Activated CD4-positive, alpha-beta T cell treated with anti-CD3 and anti-CD28 coated beads, Interleukin-2, amount 50 U/mL, for 24 hours (primary cell): ENCODE measurements at places on chromosomes 11 and 22.

- no peak for DNase-seq
These were observed 7.2 kb upstream of the TRABD start for GRCh38 chr22:50178471-50178864.

DNA sequence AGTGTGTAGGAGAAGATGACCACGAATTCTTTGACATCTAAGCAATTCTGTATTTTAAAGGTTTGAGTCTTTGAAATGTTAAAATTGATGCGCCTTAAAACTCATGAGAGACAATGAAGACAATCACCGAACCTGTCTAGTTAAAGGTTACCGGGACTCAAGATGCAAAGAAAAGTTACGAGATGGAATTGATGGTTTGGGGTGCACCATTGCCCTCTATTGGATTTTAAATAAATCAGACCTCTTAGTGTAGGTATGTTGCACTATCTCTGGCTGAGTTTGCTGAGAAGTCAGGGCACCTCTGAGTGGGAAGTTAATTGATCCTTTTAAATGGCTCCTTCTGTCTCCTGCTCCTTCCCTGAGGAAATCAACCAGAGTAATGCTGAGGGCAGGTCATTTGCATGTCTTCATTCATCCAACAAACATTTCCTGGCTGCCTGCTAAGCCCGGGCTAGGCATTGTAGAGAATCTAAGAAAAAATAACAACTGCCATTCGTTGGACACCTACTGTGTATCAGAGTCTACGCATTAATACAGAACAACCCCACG lies 19.4 kb upstream of the TMA7B start:
- DNase-seq: no peak

- DNase-seq: no peak
These were observed 33.0 kb upstream of the DBX1 start for GRCh38 chr11:20193307-20193706.

- DNase-seq: no peak
These were observed 38.9 kb upstream of the LUZP2 start for GRCh38 chr11:24457985-24458384.

- DNase-seq: no peak
These were observed 27.6 kb upstream of the HMOX1 start for GRCh38 chr22:35353318-35353717.

GRCh38 chr11:26823963-26824362 lies 102.1 kb upstream of the SLC5A12 start:
- DNase-seq: no peak

GRCh38 chr11:95154514-95154913 lies 64.9 kb downstream of the ENDOD1 start:
- DNase-seq: peak; percentile 54

DNA sequence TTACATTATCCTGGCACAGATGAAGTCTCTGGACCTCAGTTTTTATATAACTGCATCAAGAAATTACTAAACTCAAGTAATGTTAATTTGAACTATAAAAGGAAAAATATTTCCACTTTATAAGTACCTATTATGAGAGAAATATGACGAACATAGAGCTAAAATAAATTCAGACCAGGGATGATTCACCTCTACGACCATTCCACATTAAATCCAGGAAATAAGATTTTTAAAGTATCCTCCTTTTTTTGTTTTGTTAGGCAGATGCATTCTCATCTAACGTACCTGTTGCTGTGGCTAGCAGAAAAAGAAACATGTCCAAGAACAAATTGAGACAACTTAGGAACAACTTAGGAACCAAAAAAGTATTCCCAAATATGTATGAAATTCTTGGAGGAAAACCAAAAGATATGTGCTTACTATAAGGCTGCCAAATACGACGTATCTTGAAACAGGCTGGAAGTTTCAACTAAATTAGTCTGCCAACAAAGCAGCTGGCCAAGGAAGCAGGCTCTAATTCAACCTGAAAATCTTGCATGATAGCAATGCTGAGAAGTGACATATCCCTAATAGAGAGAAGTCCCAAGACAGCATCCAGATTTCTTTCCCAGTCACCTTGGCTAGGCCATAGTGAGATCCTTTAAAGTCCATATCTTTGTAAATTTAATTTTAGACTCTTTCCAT lies 15.7 kb downstream of the SPTY2D1 start:
- DNase-seq: no peak

DNA sequence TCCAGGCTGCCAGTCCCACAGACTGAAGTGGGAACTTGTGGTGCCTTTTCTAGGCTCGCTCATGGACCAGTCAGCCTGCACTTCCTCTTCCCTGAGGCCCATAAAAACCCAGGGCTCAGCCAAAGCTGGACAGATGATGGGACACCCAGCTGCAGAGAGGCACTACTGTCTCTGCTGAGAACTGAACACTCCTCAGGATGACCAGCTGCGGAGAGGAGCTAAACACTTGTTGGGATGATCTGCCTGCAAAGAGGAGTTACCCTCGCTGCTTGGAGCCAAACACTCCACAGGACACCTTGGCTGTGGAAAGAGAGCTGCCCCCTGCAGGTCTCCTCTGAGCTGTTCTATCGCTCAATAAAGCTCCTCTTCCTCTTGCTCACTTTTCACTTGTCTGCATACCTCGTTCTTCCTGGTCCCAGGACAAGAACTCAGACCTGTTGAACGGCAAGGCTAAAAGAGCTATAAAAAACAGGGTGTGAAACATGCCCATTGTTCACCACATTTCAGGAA lies 465.5 kb downstream of the GUCY1A2 start:
- no peak for DNase-seq

GRCh38 chr11:125372088-125372487 lies 124.0 kb downstream of the FEZ1 start:
- DNase-seq: no peak

GRCh38 chr11:1397146-1397861 lies 7.6 kb downstream of the BRSK2 start:
- DNase-seq: no peak

- DNase-seq: no peak
These were observed 21.5 kb upstream of the SCARF2 start for GRCh38 chr22:20459152-20459542.

GRCh38 chr22:30279046-30279788 lies 10.1 kb downstream of the CASTOR1 start:
- no peak for DNase-seq

DNA sequence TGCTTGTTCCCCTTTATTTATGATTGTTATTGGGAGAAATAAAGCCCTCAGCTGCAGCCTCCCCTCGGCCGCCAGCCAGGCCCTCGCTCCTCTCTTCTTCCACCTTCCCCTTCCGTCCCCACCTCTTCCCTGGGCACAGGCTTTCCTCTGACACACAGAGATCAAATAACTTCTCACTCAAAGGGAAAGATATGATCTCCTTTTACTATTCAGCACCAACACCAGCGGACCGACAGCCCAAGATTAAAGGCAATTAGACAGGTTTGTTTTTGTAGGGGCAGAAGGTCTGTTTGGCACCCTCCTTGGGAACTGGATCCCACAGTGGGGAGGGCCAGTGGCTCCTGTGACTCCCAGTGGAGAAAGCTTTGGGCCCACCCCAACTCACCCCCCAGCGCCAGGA lies 23.0 kb downstream of the NECTIN1 start:
- DNase-seq: no peak

DNA sequence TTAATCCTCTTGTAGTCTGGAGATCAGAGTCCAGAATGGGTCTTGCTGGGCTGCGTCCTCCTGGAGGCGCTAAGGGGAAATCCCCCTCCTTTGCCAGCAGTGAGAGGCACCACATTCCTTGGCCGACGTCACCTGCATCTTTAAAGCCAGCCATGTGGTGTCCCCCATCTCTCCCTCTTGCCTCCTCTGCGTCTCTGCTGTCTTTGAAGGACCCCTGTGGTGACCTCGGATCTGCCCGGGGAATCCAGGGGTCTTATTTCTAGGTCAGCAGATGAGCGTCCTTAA lies 27.2 kb upstream of the PARVB start:
- no peak for DNase-seq

GRCh38 chr11:114799476-114799875 lies 121.1 kb downstream of the NXPE2 start:
- no peak for DNase-seq

DNA sequence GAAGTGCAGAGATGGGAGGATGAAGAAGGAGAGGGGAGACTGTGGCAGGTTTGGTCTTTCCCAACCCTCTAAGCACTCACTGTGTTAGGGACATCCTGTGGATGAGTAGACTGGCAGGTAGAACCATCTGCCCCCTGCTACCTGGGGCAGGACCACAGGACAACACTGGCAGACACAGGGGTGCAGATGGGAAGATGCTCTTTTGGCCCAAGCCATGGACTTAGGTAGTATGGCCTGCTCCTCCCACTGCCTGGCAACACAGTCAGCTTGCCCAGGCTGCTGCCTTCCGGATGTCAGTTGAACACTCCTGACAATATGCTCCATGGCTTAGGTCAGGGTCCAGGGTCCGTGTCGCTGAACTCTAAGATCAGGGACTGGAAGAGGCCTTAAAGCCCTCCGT lies 140.7 kb upstream of the NAV2 start:
- no peak for DNase-seq

GRCh38 chr11:135036488-135037297 lies 624.7 kb upstream of the B3GAT1 start:
- DNase-seq: no peak

DNA sequence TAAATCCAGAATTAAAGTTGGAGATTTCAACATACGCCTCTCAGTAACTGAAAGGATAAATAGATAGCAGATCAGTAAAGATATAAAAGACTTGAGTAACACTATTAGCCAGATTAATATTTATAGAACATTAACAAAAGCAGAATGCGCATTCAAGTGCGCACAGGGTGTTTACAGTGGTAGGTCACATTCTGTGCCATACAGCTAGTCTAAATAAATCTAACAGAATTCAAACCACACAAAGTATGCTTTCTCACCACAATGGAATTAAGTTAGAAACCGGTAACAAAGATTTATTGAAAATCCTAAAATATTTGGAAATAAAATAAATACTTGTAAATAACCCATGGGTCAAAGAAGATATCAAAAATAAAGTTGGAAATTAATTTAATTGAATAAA lies 341.0 kb downstream of the DYNC2H1 start:
- no peak for DNase-seq

- no peak for DNase-seq
These were observed 35.7 kb upstream of the CLDN5 start for GRCh38 chr22:19559956-19560355.

GRCh38 chr11:18063862-18064434 lies 17.9 kb upstream of the TPH1 start:
- no peak for DNase-seq

DNA sequence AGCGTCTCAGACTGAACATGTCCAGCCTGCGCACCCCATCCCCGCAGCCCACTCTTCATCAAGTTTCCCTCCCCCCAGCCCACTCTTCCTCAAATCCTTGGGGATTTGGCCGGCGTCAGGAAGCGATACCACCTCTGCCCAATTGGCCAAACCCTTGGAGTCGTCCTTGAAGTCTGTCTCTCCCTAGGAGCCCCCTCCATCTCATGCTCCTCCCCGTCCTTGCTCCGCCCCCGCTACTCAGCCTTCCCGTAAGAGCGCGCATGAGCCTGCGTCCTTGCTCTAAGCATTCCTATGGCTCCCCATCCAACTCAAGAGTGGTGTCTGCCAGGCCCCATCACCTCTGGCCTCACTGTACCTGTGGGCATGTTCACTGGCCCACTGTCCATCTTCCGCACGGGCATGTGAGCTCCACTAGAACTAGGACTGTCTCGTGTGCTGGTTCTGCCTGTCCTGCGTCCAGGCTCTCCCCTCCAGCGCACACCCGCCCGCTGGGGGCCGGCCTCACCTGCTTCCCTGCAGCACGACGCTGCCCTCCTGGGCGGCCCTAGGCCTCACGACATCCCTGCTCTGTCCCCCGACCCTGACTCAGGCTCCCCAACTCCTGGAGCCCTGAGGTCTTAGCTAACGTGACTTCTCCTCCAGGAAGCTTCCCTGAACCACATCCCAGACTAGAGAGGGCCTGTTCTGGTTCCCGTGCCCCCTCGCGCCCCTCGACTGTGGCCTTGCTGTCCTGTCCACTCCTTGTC lies 30.5 kb upstream of the TTLL12 start:
- no peak for DNase-seq

DNA sequence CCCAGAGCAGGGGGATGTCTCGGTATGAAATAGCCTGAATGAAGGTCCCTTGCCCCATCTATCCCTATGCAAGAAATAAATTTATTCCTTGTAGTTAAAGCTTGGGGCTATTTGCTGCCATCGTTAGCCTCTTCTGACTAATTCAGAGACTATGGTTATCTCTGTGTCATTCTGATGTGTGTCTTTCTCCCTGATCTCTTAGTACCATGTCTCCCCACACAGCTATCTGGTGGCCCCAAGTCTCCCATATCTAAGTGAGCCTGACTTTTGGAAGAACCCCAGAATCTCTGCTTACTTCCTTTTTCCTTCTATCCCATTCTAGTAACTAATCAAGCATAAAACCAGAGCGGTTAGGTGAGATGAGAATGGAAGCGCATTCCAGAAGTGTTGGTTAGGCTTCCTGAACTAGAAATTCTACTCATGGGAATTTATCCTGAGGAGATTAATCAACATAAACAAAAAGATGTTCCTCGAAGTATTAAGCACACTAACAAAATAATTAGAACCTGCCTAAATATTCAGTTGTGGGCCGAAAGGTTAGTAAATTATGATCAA lies 71.4 kb upstream of the BMAL1 start:
- no peak for DNase-seq

GRCh38 chr11:45924036-45924915 lies 1.8 kb downstream of the LARGE2 start:
- DNase-seq: no peak

- no peak for DNase-seq
These were observed at the start of gene FAT3 for GRCh38 chr11:92224407-92225124. TSS of gene FAT3 (plus strand) at chr11:92224818. CDS start at chr11:92352113, 127,295 bp downstream.

DNA sequence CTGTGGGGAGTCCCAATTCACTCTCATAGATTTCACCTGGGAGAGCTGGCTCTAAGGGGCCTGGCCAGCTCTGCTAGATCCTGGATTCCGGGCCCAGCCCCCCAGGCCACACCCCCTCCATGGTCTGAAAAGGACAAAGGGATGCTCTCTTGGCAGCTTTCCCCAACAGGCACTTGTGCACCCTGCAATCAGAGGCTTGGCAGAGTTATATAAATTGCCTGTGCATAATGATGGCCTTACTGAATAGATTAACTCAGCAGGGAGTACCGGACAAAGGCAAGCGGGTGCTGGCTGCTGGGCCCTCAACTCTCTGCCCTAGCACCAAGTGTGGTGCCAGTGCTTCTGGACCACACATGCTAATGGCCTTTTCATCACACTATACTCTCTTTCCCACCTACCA lies 461.6 kb downstream of the BUD13 start:
- no peak for DNase-seq

DNA sequence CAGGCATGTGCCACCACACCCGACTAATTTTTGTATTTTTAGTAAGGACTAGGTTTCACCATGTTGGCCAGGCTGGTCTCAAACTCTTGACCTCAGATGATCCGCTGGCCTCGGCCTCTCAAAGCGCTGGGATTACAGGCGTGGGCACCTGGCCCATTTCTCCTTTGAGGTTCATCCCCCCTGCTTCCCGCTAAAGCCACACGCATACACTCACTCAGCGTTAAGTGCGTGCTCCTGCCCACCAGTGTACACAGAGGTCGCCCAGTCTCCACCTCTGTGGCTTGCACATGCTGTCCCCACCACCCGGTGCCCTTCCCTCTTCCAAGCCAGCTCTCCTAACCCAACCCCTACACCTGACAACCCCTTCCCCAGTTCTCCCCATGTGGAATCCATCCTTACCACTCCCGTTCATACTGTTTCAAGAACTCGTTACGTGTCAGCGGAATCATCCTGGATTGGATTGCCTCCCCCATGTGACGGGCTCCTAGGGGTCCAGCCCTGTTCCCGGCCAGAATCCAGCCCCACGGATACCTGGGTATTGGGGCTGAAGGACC lies 15.7 kb upstream of the CYTH4 start:
- DNase-seq: no peak
